ENCODE measurements at places on chromosomes 7 and 10. TPM values are rescaled to one million over a fixed set of nuclear protein-coding genes. Genes with fewer than 3 reads are reported as not detected.

The PPP1R17 gene
- not detected for total RNA-seq

The PHKG1 gene
- 0.21 TPM for total RNA-seq

DNA sequence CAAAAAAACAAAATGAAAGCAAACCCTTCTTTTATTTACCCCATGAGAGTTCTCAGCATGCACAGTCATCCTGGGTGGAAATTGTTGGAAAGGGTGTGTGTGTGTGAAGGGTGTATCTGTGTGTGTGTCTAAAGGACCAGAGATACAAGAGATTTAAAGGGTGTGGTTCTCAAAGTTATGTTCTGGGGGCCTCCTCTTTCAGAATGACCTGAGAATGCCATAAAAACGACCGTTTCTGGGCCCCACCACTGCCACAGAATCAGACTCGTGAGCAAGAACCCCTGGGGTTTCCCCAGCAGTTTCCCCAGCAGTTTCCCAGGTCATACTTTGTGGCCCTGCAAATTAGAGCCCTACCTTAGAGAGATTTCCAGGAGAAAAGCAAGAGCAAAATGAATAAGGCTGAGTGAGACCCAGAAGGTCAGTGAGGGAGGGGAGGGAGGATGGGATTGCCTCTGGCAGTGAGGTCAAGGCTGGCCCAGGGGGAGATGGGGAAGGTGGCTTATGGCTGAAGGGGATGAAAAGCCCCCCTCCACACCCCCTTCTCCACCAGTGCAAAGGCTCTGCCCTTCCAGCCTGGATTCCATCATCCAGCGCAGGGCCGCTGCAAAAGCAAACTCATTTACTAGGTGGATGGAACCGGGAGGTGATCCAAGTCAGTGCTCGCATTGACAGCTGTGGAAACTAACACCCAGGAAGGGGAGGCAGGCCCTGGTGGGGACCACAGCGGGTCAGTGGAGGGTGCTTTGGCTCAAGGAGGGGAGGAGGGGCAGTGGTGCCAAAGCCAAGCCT lies 10.2 kb downstream of the PYROXD2 start:
- no peaks in the 10 kb centered on the region for H3K36me3 ChIP-seq
- no peak overlapping the region for H3K4me3 ChIP-seq
- peaks cover 48% of the 10 kb centered on the region for H3K4me1 ChIP-seq
- H3K27ac ChIP-seq, result peak overlapping the region; percentile 54
- DNase-seq, result no peak

- no peak overlapping the region for H3K27ac ChIP-seq
- H3K4me1 ChIP-seq, result no peaks in the 10 kb centered on the region
- peak; percentile 75 for DNase-seq
- H3K27me3 ChIP-seq, result no peaks in the 10 kb centered on the region
- no peaks in the 10 kb centered on the region for H3K36me3 ChIP-seq
- no peak overlapping the region for H3K4me3 ChIP-seq
These were observed 517.8 kb upstream of the CELF2 start for GRCh38 chr10:10499839-10500238.

The MALRD1 gene
- 0.57 TPM for total RNA-seq

GRCh38 chr10:120415709-120416330 lies 41.2 kb upstream of the PLPP4 start:
- H3K4me1 ChIP-seq, result no peaks in the 10 kb centered on the region
- no peaks in the 10 kb centered on the region for H3K36me3 ChIP-seq
- H3K4me3 ChIP-seq, result no peak overlapping the region

- DNase-seq, result peak; percentile 63
- no peak overlapping the region for H3K4me3 ChIP-seq
These were observed 2.4 kb upstream of the CNOT4 start for GRCh38 chr7:135512135-135512887.

The TTYH3 gene
- 64.6 TPM for total RNA-seq

DNA sequence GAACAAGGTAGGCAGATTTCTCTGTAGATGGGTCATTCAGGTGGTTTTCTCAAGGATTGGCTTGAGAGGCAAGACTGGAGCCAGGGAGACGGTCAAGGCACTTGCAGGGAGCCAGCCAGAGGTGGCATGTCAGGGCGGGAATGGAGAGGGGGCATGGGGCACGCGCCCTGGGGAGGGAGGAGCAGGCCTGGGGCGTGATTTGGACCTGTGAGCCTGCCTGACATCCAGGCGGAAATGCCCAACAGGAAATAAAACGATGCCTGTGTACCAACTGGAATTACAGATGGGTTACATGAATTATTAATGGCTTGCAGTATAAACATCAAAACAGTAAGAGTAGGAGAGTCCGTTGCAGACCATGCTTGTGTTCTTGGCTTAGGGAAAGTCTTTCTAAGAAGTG lies 8.6 kb upstream of the SUN1 start:
- no peaks in the 10 kb centered on the region for H3K27me3 ChIP-seq
- H3K36me3 ChIP-seq, result no peaks in the 10 kb centered on the region
- H3K4me1 ChIP-seq, result peaks cover 26% of the 10 kb centered on the region
- H3K4me3 ChIP-seq, result no peak overlapping the region
- no peak for DNase-seq

GRCh38 chr10:90481326-90481923 lies 376.4 kb downstream of the HTR7 start:
- no peaks in the 10 kb centered on the region for H3K4me1 ChIP-seq
- peak; percentile 21 for DNase-seq
- H3K36me3 ChIP-seq, result no peaks in the 10 kb centered on the region
- no peak overlapping the region for H3K4me3 ChIP-seq
- H3K27ac ChIP-seq, result no peak overlapping the region

- H3K4me3 ChIP-seq, result no peak overlapping the region
- H3K27ac ChIP-seq, result peak overlapping the region; percentile 90
These were observed 25.2 kb downstream of the FAM241B start for GRCh38 chr10:69655124-69655867.

DNA sequence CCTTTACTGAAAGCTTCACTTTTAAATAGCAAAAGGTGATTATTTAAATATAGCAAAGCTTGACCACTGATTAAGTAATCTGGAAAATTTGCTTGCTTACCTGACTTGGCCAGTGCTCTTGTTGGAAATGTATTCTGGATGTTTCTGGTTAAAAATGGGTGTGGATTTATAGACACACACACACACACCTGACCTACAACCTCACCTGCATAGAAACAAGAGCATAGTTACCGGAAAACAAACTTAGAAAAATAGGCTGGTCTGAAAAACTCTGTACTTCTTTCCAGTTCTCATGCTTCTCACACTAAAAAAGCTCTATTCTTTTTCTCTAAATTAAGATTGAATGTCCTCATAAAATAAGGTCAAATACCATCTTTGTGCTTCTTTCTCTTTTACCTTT lies at the start of gene AGR3:
AGR3 (minus strand) TSS at position 140 of the 400 bp plus-strand sequence. CDS start 3,365 bp downstream, outside the sequence.
- H3K4me1 ChIP-seq, result no peaks in the 10 kb centered on the region
- no peaks in the 10 kb centered on the region for H3K27me3 ChIP-seq
- H3K36me3 ChIP-seq, result no peaks in the 10 kb centered on the region
- H3K27ac ChIP-seq, result no peak within 1 kb of the TSS
- H3K4me3 ChIP-seq, result no peak within 1 kb of the TSS

- no peaks in the 10 kb centered on the region for H3K36me3 ChIP-seq
- DNase-seq, result peak; percentile 83
- peaks cover 5% of the 10 kb centered on the region for H3K4me1 ChIP-seq
- H3K27me3 ChIP-seq, result no peaks in the 10 kb centered on the region
These were observed 52.5 kb upstream of the NRP1 start for GRCh38 chr10:33386926-33387325.

The GIMAP5 gene
- 0.45 TPM for total RNA-seq

DNA sequence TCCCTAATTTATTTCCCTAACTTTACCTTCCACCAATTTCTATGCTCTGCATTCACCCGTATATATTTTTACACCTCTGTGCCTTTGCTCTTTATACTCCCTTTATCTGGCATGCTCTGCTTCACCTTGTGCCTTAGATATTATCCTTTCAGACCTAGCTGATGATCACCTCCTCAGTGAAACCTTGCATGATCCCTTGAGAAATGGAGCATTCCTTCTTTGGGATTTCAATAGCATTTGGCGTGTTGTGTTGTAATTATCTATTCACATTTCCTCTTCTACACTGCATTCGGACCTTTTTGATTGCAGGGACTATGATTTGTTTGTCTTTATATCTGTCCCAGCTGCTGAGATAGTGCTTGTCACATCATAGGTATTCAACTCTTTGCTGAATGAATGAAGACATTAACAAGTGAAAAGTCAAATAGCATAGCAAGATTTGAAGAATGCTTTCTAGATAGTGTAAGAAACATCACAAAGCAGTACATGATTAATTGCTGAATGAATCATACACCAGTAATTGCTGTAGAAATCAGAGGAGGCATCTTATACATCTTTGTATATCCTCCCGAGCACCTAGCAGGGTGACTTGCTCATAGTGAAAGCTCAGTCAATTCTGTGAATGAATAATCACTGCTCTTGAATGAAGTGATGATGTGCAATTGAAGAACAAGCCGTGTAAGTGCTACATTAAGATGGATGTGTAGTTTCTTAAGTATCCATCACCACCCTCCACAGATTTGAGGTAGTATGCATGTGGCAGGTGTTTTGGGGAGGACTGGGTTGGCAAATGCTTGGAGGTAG lies 2.0 kb upstream of the TM9SF3 start:
- no peak overlapping the region for H3K27ac ChIP-seq
- no peak overlapping the region for H3K4me3 ChIP-seq
- H3K4me1 ChIP-seq, result peaks cover 21% of the 10 kb centered on the region

- no peak overlapping the region for H3K27ac ChIP-seq
- H3K27me3 ChIP-seq, result peaks cover 13% of the 10 kb centered on the region
- peaks cover 8% of the 10 kb centered on the region for H3K4me1 ChIP-seq
- DNase-seq, result no peak
These were observed 3.3 kb downstream of the EPHA1 start for GRCh38 chr7:143405173-143406001.

GRCh38 chr10:123518765-123519164 lies 147.4 kb upstream of the GPR26 start:
- H3K36me3 ChIP-seq, result no peaks in the 10 kb centered on the region
- H3K4me1 ChIP-seq, result peaks cover 9% of the 10 kb centered on the region
- H3K27me3 ChIP-seq, result no peaks in the 10 kb centered on the region
- no peak overlapping the region for H3K27ac ChIP-seq

DNA sequence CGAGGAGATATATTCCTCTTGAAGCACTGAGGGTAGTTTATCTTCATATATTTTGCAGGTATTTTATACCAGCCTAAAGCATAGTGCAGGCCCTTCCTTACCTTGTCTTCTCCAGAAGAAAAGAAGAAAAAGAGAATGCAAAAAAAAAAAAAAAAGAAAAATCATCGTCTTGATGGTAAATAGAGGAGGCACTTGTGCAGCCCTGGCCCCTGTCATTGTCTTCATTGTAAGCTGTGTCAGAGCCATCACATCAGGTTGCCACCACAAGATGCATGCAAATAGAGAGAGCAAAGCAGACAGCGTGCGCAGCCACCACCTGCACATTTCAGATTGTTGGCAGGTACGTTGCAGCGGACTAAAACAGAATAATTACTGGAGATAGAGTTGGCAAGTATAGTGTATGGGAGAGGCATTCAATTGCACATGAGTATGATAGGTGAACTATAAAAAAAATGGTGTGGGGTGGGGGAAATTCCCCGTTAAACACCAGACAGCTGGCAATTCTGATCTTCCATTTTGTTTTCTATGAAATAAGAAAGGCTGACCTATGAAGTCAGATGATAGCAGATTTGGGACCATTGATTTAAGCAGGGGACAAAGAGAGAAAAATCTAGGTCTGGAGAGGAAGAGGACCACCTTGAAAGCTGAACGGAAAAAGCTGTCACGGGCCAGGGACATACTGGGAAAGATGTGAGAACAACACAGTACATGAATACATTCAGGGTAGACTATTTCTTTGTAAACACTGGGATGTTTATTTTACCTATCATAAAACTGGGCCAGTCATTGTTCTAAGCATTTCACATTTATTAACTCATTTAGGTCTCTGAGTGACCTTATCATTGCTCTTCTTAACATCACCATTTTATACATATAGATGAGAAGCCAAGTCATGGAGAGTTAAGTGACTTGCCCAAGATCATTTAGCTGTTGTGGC lies 306.3 kb upstream of the SP8 start:
- no peaks in the 10 kb centered on the region for H3K27me3 ChIP-seq
- H3K4me3 ChIP-seq, result no peak overlapping the region
- no peaks in the 10 kb centered on the region for H3K36me3 ChIP-seq
- DNase-seq, result no peak
- no peaks in the 10 kb centered on the region for H3K4me1 ChIP-seq
- H3K27ac ChIP-seq, result no peak overlapping the region

DNA sequence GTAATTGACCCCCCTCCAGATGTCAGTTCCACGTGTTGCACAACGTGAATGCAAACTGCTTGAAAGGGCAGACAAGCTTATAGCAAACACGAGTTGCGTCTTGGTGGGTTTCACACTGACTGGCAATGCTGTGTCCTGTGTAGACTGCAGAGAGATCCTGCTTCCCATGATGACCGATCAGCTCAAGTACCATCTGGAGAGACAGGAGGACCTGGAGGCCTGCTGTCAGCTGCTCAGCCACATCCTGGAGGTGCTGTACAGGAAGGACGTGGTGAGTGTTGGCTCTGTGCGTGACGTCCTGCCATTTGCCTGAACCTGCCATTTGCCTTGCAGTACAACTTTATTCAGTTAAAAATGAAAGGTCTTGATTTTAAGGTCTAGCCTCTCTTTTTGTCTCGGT lies 71.1 kb downstream of the INSYN2A start:
- H3K4me1 ChIP-seq, result no peaks in the 10 kb centered on the region
- no peaks in the 10 kb centered on the region for H3K27me3 ChIP-seq
- no peak for DNase-seq
- H3K36me3 ChIP-seq, result peaks cover 4% of the 10 kb centered on the region
- no peak overlapping the region for H3K27ac ChIP-seq

- no peaks in the 10 kb centered on the region for H3K27me3 ChIP-seq
- H3K27ac ChIP-seq, result no peak overlapping the region
- no peak overlapping the region for H3K4me3 ChIP-seq
- no peaks in the 10 kb centered on the region for H3K36me3 ChIP-seq
- H3K4me1 ChIP-seq, result no peaks in the 10 kb centered on the region
These were observed 15.9 kb downstream of the ADAM12 start for GRCh38 chr10:126372396-126372795.

DNA sequence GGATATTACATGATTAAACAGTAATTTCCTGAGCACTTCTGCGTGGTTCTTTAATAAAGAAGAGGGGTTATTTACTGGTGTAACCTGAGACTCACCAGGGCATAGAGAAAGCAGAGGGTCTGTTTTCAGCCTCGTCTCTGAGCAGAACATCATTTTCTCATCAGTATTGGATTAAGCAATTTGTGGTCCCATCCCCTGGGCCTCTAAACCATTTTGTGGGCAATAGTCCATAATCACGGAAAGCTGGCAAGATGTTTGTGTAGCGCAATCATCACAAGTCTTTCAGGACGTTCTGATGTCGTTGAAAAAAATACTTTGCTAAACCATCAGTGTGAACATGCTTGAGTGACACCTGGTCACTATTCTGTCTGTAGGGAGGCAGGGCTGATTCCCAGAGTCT lies 37.1 kb upstream of the SEC61G start:
- H3K27ac ChIP-seq, result no peak overlapping the region
- no peaks in the 10 kb centered on the region for H3K4me1 ChIP-seq
- H3K4me3 ChIP-seq, result no peak overlapping the region
- H3K27me3 ChIP-seq, result no peaks in the 10 kb centered on the region

DNA sequence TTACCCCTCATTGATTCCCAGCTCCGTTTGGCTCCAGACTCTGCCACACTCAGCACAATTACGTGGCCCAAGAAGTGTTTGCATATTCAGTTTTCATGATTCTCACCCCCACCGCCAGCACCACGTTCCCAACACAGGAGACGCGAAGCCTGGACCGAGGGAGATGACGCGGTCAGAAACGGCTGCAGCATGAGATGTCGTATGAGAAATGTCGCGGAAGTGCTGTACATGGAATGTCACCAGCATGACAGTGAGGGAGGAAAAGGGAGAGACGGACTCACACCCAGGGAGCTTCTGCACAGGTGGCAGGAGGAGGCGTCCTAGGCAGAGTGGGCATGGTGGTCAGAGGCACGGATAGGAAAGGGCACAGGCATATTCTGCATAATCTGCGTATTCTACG lies 188.3 kb downstream of the WDR37 start:
- no peaks in the 10 kb centered on the region for H3K4me1 ChIP-seq
- H3K36me3 ChIP-seq, result no peaks in the 10 kb centered on the region
- no peak overlapping the region for H3K4me3 ChIP-seq
- no peak overlapping the region for H3K27ac ChIP-seq

Data from cardiac muscle cell (in vitro differentiated cells and primary cell).